ENCODE measurements at places on chromosomes 7 and 10.

DNA sequence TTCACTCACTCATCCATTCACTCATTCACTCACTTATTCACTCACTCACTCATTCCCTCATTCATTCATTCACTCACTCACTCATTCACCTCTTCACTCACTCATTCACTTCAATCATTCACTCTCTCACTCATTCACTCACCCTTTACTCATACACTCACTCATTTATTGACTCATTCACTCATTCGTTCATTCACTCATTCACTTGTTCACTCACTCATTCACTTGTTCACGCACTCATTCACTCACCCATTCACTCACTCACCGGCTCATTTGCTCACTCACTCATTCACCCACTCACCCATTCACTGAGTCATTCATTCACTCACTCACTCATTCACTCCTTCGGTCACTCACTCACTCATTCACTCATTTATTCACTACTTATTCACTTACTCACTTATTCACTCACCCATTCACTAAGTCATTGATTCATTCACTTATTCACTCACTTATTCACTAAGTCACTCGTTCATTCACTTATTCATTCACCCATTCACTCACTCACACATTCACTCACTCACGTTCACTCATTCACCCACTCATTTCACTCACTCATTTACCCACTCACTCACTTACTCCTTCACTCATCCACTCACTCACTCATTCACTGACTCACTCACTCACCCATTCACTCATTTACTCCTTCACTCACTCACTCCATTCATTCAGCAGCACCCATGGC, 4.7 kb upstream of the PFKP start:
- DNase-seq, result no peak

- no peak for DNase-seq
Measured at GRCh38 chr10:74983383-74983782, 128.1 kb upstream of the SAMD8 start.

DNA sequence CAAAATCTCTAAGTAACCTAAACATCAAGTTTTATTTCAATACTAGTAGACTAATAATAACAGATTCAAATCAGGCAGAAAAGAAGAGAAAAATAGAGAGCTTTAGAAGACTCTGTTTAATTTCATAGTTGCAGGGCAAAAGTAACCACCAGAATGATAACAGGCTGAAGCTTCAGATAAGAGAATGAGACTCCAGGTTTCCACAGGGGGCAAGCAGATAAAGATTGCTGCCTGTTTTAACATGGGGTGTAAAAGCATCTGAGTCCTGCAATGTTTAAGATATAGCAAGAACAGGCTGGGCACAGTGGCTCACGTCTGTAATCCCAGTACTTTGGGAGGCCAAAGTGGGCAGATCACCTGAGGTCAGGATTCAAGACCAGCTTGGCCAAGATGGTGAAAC, 11.0 kb downstream of the CROT start:
- DNase-seq, result no peak

- no peak for DNase-seq
Measured at GRCh38 chr7:96093435-96093834, 228.5 kb downstream of the SLC25A13 start.

All from ecto neural progenitor cell (in vitro differentiated cells).